ENCODE measurements at places on chromosomes 16 and 17.

GRCh38 chr17:68600931-68601564 lies at the start of gene FAM20A:
FAM20A (minus strand) TSS chr17:68601367; CDS start chr17:68600666, 701 bp downstream.
- DNase-seq, result peak; percentile 5

GRCh38 chr17:44200478-44201155 lies 933 bp upstream of the ATXN7L3 start:
- no peak for DNase-seq

DNA sequence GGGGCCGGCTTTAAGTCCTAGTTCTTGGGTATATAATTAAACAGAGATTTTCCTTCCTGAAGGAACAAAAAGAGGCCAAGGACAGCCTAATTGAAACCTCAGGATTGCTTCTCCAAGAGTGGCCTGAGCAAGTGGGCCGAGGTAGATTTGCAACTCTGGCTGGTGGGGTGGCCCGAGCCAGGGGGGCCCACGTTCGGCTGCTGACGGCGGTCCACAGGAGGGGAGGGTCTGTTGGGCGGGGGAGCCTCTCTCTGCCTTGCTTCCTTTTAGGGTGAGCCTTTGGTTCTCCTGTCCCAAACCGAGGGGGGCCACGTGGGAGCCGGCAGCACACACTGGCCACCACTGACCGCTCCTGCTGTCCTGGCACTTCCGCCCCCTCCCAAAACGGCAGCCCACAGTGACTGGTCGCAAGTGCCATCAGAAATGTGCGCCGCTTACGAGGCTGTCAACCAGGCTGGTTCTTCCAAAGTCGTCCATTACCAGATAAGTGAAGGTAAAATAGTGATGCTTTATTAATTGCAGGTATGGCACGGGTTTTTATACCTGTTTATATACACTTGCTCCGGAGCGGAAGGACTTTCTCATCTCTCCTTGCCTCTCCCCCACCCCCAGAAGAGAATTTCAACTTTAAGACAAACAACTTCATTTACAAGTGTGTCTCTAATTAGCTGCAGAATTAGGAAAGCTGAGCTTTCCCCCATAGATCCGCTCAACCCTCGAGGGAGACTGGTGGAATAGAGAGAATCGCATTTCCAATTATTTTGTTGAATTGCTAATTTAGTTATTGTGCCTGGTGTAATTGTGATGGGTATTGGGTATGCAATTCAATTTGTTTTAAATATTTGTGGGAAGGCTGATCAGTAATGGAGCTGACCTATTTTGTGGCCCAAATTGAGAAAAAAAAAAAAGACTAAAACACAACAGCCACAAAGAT lies 117.8 kb downstream of the AATF start:
- DNase-seq, result no peak

DNA sequence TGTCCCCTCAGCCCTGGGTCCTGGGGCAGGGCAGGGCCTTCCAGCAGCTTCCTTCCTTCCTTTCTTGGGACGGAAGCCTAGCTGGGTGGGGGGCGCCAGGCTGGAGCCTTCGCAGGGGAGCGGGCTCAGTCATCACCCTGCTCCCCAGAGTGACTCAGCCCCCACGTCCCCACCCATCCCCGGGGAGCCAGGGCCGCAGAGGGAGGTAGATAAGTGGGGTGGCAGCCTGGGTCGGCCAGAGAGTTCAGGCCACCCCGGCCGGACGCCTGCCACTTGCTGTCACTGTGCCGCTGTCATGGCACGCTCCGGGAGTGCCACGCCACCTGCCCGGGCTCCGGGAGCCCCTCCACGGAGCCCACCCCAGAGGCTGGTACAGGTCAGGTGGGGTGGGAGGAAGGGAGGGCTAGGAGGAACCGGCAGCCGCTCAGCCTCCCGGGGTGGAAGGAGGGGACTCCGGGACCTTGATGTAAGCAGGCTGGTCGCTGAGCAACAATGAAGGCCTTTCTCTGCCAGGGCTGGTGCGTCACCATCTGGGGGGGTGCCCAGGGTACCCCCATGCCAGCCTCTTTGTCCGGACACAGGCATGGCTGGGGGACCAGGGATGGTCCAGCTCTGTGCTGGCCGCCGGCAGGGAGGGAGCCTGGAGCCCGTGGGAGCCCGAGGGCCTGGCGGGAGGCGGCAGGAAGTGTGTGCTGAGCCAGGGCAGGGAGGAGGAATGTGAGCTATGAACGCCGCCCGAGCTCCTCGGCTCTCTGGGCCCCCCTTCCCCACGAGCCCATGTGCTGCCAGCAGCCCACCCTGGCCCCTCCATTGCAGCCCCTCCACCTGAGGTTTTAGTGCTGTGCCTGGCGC lies 6.6 kb downstream of the NHERF2 start:
- DNase-seq, result no peak

- DNase-seq, result no peak
Observed at GRCh38 chr17:47628014-47628566, 21.6 kb upstream of the KPNB1 start.

DNA sequence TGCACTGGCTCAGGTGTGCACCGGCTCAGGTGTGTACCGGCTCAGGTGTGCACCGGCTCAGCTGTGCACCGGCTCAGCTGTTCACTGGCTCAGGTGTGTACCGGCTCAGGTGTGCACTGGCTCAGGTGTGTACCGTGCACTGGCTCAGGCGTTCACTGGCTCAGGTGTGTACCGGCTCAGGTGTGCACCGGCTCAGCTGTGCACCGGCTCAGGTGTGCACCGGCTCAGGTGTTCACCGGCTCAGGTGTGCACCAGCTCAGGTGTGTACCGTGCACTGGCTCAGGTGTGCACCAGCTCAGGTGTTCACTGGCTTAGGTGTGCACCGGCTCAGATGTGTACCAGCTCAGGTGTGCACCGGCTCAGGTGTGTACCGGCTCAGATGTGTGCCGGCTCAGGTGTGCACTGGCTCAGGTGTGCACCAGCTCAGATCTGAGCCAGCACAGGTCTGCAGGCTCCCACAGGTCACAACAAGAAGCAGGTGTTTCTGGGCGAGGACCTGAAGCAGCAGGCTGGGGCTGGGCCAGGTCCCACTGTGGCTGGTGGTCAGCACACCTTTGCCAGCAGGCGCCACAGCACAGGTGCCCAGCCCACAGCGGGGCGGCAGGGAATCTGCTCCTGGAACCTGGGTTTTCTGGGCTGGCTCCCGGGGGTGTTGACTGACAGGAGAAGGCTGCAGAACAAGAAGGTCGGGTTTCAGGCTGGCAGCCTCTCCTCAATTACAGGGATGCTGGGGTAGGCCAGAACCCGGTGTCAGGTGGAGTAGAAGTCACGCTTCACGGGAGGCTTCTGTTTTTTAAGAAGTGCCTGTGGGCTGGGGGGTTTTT lies 17.2 kb downstream of the METRNL start:
- no peak for DNase-seq

DNA sequence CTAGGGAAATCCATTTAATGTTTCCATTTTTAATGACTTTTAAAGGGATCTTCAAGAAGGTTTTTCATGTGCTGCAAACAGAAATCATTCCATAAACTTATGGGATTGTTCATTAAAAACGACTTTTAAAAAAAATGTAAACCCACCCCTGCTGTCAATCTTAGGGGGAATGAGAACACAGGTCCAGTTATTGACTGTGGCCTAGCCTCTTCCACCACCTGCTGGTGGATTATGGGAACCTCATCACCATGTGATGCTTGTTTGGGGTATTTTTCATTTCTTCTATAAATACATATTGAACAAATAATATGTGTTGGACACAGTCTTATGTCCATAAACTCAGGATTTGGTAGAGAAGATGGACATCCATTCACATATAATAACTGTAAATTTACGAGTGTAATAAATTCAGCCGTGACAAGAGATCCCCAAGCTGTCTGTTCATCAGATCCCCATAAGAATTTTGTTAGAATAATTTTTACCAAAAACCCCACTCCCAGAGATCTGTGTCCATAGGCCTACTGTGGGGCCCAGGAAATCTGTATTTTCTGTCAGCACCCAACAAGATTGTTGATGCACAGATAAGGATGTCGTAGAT lies 42.0 kb upstream of the TMC5 start:
- peak; percentile 9 for DNase-seq

- no peak for DNase-seq
Observed at GRCh38 chr16:48607056-48607825, 2.7 kb downstream of the N4BP1 start.

DNA sequence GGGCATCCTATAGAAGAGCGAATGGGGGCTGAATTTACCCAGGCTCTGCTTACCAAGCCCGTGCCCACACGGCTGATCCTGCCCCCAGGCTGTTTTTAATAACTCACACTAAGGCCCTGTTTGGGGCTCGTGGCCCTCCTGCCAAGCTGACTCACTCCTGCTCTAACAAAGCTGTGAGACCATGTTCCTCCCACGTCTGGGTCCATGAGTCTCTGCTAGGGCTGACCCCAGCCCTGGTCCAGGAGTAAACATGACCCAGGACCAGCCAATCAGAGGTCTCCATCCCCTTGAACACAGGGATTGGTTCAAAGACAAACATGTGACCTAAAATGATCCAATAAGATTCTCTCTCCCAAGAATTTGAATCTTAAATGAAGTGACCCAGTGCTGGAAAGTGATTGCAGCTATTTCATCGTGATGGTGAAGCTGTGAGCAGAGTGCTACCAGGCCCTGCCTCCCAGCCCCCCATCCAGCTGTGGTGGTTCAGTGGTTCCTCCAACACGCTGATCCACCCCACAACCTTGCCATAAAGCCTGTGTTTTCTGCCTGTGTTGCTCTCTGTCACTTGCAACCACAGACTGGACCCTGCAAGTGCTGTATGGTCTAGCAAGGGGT lies 57.2 kb downstream of the C16orf82 start:
- DNase-seq, result no peak

Data from stimulated activated CD4-positive, alpha-beta T cell treated with anti-CD3 and anti-CD28 coated beads, Interleukin-12 subunit alpha, Interleukin-12 subunit beta, amount 100 ng/mL, for 4 hours (primary cell).